ENCODE measurements at places on chromosomes 6 and 20.
A peak's percentile ranks its signal among the peaks of the same experiment; 100 is the strongest.

GRCh38 chr6:131736003-131736596 is 25.3 kb upstream of the CTAGE9 start:
- no peak overlapping the region for H3K27ac ChIP-seq
- no peak for DNase-seq
- no peak overlapping the region for H3K4me3 ChIP-seq

DNA sequence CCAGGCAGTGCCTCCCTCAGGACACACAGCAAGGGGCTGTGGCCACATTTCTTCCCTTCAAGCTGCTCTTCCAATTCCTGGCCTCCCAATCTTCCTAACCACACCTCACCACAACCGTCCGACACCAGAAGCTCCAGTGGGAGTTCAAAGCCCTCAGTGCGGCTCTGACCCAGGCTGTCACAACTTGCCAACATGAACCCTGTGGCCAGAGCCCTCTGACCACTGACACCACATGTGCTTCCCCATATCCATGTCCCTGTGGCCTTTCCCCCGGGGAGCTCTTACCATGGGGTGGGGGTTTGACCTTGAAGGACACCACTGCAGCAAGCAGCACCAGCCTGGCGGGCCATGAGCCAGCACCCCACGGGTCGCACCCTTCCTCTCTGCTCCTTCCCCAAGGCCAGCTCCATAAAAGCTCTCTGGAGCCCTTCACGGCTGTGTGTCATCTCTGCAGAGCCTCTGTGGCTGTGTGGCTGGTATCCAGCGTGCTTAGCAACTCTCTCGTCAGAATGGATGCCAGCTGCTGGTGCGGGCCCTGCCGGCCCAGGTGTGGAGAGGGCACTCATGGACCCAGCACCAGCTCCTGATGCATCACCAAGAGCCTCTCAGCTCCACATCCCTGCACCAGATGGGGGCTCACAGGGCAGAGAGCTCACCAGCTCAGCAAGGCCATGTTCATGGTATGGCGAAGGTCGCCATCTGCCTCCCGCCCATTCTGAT is 106.1 kb downstream of the PSMB1 start:
- no peaks in the 10 kb centered on the region for H3K27me3 ChIP-seq
- H3K4me1 ChIP-seq: no peaks in the 10 kb centered on the region
- H3K4me3 ChIP-seq: no peak overlapping the region

DNA sequence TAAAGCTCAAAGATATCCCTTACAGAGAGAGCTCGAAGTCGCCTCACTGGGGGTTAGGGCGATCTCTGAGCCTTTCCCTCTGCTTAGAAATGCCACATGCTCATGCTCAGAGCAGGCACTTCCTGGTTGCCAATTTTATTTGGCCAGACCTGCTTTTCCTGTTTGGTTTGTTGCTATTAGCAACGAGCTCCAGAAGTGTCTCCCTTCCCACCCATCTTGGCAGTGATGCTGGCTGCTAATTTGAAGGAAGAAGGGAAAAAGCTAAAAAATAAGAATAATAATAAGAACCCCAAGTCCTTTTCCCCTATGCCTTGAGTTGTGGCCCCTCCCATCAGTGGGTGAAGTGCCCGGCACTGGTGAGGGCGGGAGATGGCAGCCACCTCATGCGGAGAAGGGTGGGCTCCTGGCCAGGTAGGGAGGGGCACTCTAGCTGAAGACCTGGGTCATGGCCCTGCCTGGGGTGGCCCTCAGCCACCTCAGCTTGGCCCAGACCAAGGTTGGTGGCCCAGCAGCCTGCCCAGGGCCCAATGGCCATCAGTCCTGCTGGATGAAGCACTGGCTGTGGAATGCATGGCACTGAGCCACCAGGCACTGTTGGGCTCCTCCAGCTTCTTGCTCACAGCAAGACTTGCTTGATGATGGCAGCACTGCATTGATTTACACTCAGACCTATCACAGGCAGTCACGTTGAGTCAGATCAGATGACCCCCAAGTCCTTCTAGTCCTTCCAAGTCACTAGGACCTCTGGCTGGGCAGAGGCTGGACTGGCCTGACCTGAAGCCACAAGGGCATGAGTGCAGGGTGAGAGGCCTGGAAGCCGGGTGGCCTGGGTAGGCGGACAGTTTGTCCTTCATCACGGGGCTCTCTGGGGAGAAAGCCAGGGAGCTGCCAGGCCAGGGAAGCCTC is 79.0 kb downstream of the SYNJ2 start:
- peak overlapping the region; percentile 57 for H3K27ac ChIP-seq
- no peaks in the 10 kb centered on the region for H3K27me3 ChIP-seq
- DNase-seq: no peak

DNA sequence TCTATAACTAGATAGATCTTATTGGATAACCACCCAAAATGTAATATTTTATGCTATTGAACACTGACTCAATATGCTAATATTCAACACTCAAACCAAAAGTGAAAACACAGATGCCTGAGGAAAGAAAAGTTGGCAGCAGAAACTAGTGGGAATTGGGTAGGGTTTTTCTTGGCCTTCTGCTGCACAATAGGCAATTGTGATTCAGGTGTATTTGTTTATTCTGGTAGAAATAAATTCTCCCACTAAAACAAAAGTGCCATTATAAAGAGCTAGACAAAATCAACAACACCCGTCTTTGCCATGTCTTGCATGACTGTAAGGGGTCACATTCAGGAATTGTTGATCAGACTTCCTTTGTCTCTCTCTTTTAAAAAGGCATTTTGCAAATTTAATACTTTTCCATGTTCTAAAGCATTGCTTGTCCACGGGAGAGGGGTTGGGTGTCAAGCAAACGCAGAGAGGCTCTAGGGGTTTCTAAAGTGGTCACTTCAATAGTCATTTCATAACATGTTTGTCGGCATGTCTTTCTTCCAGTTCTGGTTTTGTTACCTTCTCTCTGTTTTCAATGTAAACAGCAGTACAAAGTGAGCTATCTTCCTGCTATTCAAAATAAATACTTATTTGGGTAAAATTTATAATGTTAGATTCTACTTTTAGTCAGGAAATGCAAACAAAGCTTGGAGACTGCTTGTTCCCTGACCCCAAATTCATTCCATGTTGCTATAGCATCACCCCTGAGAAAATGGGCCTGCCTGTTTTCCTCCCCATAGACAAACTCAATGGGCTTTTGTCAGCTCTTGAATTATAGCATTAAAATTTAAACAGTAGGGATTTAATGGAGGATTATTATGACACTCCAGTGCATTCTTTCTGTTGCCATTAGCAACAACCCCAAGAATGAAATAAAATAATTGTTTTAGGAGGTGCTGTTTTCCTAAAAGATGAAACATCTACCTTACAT is 217.0 kb upstream of the CCN2 start:
- no peaks in the 10 kb centered on the region for H3K27me3 ChIP-seq
- no peak overlapping the region for H3K27ac ChIP-seq
- no peaks in the 10 kb centered on the region for H3K4me1 ChIP-seq

DNA sequence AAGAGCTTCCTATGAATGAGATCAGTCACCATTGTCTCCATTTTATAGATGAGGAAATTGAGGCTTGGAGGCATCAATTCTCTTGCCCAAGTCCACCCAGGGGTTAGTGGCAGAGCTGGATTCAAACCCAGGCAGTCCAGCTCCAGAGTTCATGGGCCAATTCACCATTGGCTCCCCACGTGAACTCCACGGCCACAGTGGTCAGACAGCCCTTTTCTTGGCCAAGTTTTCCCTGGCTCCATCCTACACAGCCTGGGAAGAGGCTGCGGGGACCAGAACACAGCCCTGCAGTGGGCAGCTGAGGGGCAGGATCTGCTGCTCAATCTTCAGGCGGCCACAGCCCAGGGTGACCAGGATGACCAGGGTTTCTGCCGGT is 20.5 kb downstream of the TGM2 start:
- H3K4me1 ChIP-seq: peaks cover 65% of the 10 kb centered on the region
- no peak for DNase-seq
- H3K27ac ChIP-seq: peak overlapping the region; percentile 83
- H3K36me3 ChIP-seq: peaks cover 9% of the 10 kb centered on the region
- no peaks in the 10 kb centered on the region for H3K27me3 ChIP-seq

DNA sequence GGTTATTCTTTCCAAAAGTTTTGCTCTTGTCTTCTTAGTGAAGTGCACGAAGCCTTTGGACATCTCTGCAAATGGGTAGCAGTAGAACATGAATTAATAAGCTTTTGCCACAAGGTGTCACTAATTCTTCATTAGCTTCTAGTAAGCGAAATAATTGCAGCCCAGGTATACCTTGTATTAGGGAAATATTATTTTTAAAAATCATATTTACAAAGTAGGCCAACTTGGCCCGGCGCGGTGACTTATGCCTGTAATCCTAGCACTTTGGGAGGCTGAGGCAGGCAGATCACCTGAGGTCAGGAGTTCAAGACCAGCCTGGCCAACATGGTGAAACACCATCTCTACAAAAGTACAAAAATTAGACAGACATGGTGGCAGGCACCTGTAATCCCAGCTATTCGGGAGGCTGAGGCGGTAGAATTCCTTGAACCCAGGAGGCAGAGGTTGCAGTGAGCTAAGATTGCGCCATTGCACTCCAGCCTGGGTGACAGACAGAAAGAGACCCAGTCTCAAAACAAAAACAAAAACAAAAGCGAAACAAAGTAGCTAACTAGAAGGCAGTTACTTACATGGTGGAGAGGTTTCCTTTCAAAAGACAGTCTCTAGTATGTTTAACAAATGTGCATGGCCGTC is 8.8 kb upstream of the RSPH3 start:
- no peaks in the 10 kb centered on the region for H3K4me1 ChIP-seq
- H3K4me3 ChIP-seq: no peak overlapping the region
- DNase-seq: no peak

DNA sequence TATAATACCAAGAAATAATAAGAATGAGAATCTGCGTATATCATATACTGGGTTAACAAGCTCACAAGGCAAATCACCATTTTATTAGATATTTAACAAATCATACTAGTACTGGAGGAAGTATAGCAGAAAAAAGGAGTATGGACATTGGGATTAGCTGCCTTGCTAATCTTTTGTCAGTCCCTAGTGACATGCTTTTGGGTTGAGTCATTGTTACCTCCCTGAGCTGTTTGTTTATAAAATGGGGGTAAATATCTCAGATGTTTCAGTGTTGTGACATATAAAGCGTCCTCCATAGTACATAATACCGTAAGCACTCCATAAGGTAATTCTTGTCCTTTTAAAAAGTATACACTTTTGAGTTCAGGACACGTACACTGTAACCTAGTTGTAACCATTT is 107.0 kb downstream of the ESR1 start:
- no peak for DNase-seq
- no peaks in the 10 kb centered on the region for H3K4me1 ChIP-seq
- H3K4me3 ChIP-seq: no peak overlapping the region
- H3K27me3 ChIP-seq: no peaks in the 10 kb centered on the region
- no peak overlapping the region for H3K27ac ChIP-seq

DNA sequence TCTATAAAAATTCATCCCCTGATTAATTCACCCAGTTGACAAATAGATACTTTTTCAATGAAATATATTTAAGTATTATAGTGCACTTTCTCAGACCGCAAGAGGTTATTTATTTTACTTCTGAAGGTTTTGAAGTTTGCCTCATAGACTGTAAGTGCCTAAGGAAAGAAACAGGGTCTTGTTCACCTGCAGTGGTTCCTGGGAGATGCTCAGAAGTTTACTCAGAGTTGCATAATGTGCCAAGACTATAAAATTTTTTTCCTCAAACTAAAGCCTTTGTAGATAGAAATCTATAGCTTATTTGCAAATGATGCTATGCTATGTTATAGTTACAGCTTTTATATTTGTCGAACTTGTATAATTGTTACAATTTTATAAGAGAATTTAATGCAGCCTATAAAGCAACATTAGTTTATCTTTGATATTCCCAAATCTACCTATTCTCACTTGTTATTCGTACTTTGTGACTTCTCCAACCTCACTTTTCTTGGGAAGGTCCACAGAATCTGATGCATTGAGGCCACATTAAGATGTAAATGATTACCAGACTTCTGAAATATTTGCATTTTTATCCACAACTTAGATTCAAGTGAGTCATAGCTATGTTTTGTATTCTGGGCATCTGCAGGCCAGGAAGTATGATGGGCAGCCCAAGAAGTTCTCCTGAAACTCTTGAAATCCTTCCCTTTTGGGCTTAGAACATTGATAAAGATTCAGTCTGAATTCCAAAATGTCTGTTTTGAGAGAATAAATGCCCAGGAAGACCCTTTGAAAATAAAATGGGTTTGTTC is 35.7 kb downstream of the KCNQ5 start:
- DNase-seq: no peak
- no peak overlapping the region for H3K27ac ChIP-seq
- H3K27me3 ChIP-seq: no peaks in the 10 kb centered on the region
- H3K36me3 ChIP-seq: no peaks in the 10 kb centered on the region
- no peaks in the 10 kb centered on the region for H3K4me1 ChIP-seq

DNA sequence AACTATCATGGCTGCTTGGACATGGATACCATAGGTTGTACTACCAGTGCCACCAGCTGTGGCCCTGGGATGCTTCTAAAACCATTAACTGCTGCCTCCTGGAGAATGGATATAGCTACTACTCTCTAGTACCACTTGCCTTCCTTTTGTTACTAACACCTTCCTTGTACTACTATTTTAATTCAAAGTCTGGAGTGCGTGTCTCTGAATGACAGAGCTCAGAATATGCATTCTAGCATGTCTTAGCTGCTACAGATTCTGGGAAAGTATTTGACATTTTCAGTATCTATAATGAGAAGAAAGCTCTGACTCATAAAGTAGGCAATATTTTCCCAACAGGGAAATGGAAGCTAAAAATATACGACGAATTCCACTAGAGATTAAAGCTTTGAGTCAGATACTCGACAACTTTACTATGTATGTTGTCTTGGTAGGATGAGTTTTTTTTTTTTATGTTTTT is 112.3 kb downstream of the PFDN4 start:
- no peak overlapping the region for H3K4me3 ChIP-seq
- H3K36me3 ChIP-seq: no peaks in the 10 kb centered on the region
- no peak for DNase-seq

GRCh38 chr6:50185006-50185405 is 135.3 kb upstream of the DEFB112 start:
- DNase-seq: no peak
- no peaks in the 10 kb centered on the region for H3K27me3 ChIP-seq
- H3K27ac ChIP-seq: no peak overlapping the region
- no peaks in the 10 kb centered on the region for H3K36me3 ChIP-seq
- no peaks in the 10 kb centered on the region for H3K4me1 ChIP-seq
- no peak overlapping the region for H3K4me3 ChIP-seq

DNA sequence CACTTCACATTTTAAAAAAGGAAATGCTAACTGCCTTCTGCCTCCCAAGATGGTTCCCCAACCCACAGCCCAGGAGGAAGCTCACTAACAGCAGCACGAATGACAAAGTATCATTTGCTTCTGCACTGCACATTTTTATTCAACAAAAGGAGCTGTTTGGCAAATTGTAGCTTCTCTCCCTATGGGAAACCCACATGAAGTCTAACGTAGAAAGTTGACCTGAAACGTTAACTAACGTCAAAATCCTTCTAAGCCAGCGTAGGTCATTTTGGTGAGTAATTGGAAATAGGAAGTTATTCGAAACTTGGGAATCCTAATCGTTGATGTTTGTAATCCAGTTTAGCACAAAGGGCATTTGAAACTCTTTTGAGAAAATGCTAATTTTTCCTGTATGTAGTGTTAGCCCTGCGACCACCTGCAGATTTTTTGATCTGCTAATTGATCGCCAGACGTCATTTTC is 2.9 kb downstream of the SALL4 start:
- H3K4me1 ChIP-seq: peaks cover 18% of the 10 kb centered on the region
- H3K27ac ChIP-seq: no peak overlapping the region
- H3K36me3 ChIP-seq: no peaks in the 10 kb centered on the region
- no peak overlapping the region for H3K4me3 ChIP-seq
- no peak for DNase-seq
